ENCODE measurements at places on chromosomes 5 and 9. TPM values are rescaled to one million over a fixed set of nuclear protein-coding genes. Genes with fewer than 3 reads are reported as not detected.

SNAPC3 gene
- total RNA-seq = 30.7 TPM

IFNK gene
- total RNA-seq = not detected

CAMK2A gene
- total RNA-seq = 0.64 TPM

CD274 gene
- 9.4 TPM for total RNA-seq

ARHGEF37 gene
- 7.3 TPM for total RNA-seq

PTPRD gene
- total RNA-seq = 24.2 TPM

PCDHGA4 gene
- total RNA-seq = 2.6 TPM

SMIM3 gene
- 20.1 TPM for total RNA-seq

FGFR4 gene
- total RNA-seq = 14.8 TPM

RASGEF1C gene
- not detected for total RNA-seq

CARTPT gene
- total RNA-seq = not detected

PPP3R2 gene
- total RNA-seq = not detected

RGS3 gene
- total RNA-seq = 77.8 TPM

KCNMB1 gene
- 1.9 TPM for total RNA-seq

DNA sequence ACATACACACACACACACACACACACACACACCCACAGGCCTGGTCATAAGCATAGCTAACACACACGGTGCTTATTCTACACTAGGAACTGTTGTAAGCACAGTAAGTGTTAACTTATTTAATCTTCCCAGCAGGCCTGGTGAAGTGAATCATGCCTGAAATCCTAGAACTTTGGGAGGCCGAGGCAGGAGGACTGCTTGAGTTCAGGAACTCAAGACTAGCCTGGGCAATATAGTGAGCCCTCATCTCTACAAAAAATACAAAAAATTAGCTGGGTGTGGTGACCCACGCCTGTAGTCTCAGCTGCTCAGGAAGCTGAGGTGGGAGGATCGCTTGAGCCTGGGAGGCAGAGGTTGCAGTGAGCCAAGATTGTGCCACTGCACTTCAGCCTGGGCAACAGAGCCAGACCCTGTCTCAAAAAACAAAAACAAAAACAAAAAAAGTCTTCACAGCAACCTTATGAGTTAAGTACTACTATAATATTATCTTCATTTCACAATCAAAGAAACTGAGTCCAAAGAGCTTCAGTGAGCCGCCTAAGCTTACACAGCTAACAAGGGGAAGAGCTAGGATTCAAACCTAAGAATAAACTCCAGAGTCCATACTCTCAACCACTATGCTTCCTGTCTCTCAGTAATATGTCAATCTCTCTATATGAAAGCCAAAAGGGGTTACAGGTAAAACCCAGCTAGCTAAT, 2.3 kb downstream of the MEGF9 start:
- DNase-seq = no peak

DNA sequence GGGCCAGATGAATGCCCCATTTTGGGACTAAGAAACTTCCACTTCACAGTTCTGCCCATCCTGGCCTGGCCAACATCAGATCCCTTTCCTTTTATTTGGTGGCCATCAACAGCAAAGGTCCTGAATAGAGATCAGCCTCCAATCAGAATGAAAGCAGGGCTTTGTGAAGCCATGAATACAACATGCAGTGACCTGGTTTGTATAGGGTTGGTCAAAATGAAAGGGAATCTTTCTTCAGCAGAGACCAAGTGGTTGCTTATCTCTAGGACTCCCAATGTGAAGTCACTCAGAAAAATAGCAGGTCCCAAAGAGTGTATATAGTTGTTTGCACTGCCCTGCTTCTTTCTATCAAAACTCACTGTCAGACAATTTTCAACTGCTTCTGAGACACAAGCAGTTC, 113.9 kb upstream of the SLC12A2 start:
- DNase-seq = no peak

- DNase-seq = no peak
Measured at GRCh38 chr5:176296-176823, 14.9 kb upstream of the LRRC14B start.

DNA sequence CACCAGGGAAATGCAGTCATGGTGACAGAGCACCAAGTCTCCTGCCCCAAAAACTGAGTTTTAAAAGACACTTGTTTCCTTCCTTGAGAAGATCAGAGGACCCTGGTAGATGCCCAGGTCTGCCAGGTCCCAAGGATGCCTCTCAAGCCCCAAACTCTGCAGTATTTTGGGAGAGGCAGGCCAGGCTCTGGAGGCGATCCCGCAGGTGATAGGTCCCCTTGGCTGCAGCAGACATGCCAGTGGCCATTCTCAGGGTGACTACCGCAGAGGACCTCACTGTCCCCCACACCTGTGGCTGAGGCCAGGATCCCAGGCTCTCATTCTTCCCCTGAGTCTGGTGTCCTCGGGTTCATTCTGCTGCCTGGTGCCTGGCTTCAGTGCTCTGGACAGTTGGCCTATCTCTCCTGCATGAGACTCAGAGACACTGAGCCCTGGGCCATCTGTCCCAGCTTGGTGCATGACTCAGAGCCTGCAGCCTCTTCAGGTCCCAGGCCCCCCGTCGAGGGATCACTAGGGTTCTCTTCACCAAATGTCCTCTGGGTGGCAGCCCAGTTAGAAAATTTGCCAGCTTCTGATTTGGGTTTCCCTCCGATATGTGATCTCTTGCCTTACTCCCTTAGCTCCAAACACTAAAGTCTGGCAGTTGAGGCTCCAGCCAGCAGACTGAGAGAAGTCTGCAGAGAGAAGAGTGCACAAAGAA, 59.7 kb upstream of the GARNL3 start:
- no peak for DNase-seq

- no peak for DNase-seq
Measured at GRCh38 chr9:93635186-93636107, 59.1 kb downstream of the PHF2 start.

GRCh38 chr5:137734962-137735554, 831 bp downstream of the KLHL3 start:
- DNase-seq = peak; percentile 40

DNA sequence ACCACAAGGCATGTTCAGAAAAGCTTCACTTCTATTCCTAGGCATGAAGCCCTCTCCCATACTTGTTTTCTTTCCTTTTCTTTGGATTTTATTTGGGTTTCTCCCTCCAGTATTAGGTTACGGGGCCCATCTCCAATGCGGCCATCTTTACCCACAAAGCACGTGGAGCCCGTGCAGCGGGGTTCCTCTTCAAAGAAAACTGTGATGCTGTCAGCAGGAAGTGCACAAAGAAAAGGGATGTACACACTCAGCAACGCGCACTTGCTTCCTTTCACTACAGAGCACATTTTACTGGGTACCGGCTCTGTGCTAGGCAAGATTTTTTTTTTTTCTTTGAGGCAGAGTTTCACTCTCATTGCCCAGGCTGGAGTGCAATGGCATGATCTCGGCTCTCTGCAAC, 106.6 kb downstream of the COL23A1 start:
- no peak for DNase-seq

DNA sequence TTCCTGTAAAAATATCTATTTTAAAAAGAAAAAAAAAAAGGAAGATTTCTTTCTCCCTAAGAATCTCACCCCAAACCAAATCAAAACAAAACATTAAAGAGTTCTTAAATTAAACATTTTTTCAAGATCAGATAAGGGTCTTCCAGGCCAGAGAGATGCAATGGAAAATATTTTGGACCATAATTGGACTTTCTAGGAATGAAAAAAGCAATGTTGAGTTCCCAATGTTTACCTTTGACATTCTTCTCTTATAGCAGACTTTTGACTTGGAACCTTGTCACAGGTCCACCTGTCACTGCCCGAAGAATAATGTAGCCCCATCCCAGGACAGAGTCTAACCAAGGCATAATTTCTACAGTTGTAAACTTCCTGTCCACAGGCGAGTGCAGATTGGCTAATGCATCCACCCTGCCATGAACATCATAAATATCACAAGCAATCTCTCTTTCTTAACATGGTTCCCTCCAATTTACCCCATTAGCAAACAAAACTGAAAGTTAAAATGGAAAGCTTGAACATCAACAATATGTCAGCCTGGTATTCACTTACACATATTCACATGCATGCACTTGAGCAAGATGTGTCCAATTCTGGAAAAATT, 121.7 kb upstream of the ZNF366 start:
- no peak for DNase-seq

DNA sequence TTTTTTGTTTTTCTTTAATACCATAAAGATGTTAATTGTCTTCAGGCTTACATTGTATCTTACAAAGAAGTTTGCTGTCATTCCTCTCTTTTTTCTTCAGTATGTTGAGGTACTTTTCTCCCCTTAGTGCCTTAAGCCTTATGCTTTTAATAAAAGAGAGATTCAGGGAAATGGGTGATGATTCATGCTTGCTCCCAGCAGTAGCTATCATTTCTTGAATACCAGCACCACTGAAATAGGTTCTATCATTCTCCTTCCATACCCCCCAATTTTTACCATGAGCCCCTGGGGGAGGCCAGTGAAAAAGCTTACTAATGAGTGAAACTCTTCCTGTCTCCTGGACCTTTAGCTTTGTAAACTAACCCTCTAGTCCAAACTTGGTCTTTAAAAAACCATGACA, 165.0 kb downstream of the FBXL7 start:
- DNase-seq = no peak

- DNase-seq = no peak
Measured at GRCh38 chr5:150516011-150516410, 8.1 kb downstream of the NDST1 start.

- DNase-seq = no peak
Measured at GRCh38 chr5:81750308-81751008, 439 bp downstream of the SSBP2 start.

DNA sequence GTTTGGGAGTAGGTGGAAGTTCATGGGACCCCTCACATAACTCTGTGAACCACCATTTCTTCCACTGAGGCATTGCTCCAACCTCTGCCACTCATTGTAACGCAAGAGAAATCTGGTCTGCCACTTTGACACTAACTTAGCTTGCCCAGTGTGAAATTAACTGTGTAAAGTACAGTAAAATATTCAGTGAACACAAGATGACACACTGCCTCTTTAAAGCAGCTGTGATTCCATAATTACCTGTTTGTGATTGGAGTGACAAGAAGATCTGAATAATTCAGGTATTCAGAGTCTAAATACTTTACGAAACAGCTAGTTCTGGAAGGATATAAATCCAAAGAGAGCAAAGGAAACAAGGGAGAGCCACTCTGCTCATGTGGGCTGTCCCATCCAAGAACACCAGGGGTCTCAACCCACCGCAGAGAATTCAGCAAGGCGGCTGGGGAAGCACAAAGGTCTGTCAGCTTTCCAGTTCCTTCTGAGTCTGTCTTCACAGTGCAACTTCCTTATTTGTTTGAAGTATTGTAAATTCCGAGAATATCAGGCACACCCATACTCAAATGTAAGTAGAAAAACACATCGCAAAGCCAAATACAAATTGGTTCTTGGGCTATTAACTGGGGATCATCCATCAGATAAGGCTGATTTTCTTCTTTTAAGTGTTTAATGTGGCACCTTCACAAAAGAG, 86.9 kb downstream of the GNAQ start:
- DNase-seq = no peak

GRCh38 chr5:158559066-158559465, 540.6 kb downstream of the EBF1 start:
- DNase-seq = no peak

DNA sequence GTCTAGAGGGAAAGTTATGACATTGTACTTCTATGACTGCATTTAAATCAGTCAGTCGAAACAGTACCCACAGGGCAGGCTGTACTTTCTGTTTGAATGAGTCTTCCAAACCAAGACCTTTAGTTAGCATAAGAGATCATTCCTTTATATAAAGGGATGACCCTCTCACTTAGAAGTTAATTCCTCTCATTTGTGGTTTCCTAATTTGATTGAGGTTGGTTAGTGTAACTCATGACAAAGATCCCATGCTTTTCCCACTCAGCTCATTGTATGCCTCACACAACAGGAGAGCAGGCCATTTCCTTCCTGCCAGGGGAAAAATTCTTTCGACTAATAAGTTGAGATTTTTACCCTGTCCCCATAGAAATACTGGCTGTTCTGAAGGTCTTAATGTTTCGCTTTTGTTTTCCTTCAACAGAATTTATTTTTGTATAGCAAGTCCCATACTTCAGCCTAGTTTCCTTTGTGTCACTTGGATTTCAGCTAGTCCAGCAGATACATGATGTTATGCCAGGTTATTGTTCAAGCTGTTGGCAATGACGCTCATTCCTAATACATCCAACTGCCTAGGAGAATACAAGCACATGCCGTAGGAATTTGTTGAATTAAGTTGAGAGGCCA, 500.7 kb downstream of the SPATA31D1 start:
- no peak for DNase-seq

DNA sequence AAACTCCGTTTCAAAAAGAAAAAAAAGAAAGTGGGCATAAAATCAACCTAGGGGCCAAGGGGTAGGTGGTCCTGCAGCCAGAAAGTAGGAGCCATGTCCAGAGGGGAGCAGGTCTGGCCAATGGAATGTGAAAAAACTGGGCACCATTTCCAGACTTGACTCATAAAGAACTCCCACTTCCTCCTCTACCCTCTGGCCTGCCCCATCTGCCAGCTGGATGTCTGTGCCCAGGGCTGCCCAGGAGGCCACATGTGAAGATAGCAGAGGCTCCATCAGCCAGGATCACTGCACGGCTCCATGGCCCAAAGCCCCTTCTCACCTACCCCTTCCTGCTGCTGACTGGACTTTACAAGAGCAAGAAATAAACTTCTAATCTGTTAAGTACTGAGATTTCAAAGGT, 42.1 kb upstream of the EEIG1 start:
- no peak for DNase-seq

GRCh38 chr5:102760815-102761214, 5.7 kb downstream of the PAM start:
- DNase-seq = no peak

DNA sequence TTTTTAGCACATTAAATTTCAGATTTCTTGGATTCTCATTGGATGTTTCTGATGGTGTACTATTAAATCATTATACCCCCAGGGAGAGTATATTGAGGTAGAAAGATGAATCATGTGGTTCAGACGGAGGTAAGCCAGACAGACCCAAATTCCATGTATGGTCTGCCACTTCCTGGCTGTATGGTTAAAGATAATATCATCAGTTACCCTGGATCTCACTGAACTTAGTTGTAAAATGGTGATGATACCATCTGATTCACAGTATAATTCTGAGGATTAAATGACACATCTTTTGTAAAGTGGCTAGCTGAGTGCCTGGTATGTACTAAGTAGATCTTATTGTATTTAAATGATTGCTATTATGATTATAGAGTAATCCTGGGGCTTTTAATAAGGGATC, 9.3 kb downstream of the SLC27A6 start:
- no peak for DNase-seq

DNA sequence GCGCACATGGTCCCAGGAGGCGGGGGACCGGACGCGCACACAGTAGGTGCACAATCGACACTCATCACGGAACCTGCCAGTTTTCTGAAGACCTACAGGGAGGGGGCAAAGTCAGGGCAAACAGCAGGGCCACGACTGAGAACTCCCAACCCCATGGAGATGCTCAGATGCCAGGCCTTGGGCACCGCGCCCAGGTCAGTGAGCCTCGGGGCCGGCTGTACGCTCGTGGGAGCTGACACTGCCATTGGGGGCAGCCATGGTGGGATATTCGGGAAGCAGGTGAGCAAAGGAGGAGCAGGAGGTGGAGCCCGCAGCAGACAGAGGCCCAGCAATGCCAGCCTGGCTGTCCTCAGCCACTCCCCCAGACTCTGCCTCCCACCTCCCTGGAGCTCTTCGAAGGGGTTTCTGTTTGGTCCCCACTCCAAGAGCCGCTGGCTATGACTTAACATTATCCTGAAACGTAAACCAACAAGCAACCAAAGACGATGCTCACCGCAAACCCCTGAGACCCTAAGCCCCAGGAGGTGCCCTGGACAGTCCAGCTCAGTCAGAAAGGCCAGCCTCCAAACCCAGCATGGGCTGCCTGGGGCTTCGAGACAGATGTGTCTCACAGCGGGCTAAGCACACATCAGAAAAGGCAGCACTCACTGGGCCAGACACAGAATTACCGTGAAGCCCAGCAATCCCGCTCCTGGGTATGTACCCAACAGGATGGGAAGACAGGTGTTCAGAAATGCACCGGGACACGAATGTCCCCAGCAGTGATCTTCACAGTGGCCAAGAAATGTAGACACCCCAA, 78.4 kb downstream of the VAV2 start:
- peak; percentile 58 for DNase-seq
